Activated T-helper 1 cell treated with anti-CD3 and anti-CD28 coated beads, Interleukin-12 subunit alpha, Interleukin-12 subunit beta, Interleukin-2, Interleukin-4 antibody, amounts not matched to agents 30 ng/mL and 10 ng/mL and 1 ng/mL, durations not matched to agents 14 hours and 24 hours and 36 hours (primary cell): ENCODE measurements at places on chromosomes 11 and 22. TPM values are rescaled to one million over a fixed set of nuclear protein-coding genes. Genes with fewer than 3 reads are reported as not detected.

The FOLH1 gene
- total RNA-seq, result not detected in 2 replicates

The SERHL2 gene
- total RNA-seq, result 1.4 and 2.1 TPM in 2 replicates

The PIK3IP1 gene
- total RNA-seq, result 11.1 and 12.3 TPM in 2 replicates

The ZNHIT2 gene
- 20.8 and 22.1 TPM in 2 replicates for total RNA-seq

The PDGFD gene
- total RNA-seq, result not detected in 2 replicates

The OLFML1 gene
- not detected in 2 replicates for total RNA-seq

The TENM4 gene
- total RNA-seq, result 0.03 TPM in 1 of 2 replicates, not detected in the other

- peak; percentile 45 for DNase-seq
Observed at GRCh38 chr11:5600374-5600851, 4.0 kb downstream of the TRIM6 start.

GRCh38 chr11:9498457-9499078 lies 37.8 kb downstream of the ZNF143 start:
- DNase-seq, result no peak

- no peak for DNase-seq
Observed at GRCh38 chr11:22991196-22991595, 130.9 kb upstream of the CCDC179 start.

DNA sequence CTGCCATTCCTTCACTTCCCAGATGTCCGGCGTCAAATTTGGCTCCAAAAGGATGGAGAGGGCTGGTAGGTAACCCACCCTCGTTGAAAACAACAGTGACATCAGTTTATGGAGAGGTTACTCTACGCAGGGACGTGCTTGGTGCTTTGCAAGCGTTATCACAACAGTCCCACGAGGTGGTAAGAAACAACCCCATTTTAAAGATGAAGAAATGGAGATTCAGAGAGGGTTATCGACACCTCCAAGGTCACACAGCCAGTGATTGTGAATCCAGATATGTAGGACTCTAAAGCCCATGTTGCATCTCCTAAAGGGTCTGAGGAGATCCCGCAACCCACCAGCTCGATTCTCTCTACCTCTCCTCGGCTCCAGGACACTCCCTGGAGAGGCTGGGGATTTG lies 773 bp downstream of the MIAT start:
- DNase-seq, result no peak

- DNase-seq, result peak; percentile 32
Observed at GRCh38 chr11:69088676-69089146, 40.0 kb downstream of the TPCN2 start.

DNA sequence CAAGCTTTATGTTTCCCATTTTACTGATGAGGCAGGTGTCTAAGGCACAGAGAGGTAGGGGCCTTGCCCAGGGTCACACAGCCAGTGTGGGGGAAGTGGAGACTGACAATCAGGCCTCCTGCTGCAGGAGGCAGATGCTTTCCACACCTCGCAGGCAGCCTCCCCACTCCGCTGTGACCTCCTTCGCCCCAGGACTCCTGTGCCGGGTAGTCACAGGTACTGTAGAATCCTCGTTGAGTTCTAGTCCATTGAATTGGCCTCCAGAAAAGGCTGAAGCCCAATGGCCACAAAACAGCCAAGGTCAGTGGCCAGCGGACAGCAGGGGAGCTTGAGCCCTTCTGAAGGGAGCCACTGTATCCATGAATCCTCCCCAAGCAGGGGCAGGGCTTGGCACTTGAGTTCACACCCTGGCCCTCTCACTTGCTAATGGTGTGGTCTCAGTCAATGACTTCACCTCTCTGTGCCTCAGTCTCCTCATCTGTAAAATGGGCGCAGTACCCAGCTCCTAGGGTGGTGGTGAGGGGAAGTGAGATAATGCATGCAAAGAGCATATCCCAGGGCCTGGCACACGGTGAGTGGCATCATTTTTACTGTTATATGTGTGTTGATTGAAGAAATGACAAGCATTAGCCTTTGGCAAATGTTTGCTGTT lies 1.1 kb upstream of the FXYD2 start:
- DNase-seq, result no peak

- no peak for DNase-seq
Observed at GRCh38 chr11:130692220-130692619, 224.1 kb downstream of the SNX19 start.

- no peak for DNase-seq
Observed at GRCh38 chr11:126026579-126026978, 36.1 kb downstream of the CDON start.

DNA sequence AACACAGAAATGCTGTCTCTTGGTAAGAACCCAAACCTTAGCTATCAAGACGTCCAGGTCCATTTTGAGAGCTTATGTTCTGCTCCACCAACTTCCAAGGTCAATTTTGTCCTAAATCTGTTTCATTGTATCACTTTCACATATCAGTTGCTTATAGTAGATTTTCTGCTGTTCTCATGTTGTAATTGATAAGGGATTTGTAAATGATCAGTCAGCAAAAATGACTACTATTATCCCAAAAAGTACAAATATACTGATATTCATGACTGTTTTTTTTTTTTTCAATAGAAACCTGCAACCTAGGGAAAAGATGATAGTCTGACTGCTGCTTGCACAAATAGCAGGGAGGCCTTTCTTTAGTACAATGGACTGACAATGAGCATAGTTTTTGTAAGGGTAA lies 128.1 kb downstream of the ARHGAP20 start:
- no peak for DNase-seq

- DNase-seq, result no peak
Observed at GRCh38 chr11:62796281-62796680, 4.5 kb upstream of the TMEM223 start.

DNA sequence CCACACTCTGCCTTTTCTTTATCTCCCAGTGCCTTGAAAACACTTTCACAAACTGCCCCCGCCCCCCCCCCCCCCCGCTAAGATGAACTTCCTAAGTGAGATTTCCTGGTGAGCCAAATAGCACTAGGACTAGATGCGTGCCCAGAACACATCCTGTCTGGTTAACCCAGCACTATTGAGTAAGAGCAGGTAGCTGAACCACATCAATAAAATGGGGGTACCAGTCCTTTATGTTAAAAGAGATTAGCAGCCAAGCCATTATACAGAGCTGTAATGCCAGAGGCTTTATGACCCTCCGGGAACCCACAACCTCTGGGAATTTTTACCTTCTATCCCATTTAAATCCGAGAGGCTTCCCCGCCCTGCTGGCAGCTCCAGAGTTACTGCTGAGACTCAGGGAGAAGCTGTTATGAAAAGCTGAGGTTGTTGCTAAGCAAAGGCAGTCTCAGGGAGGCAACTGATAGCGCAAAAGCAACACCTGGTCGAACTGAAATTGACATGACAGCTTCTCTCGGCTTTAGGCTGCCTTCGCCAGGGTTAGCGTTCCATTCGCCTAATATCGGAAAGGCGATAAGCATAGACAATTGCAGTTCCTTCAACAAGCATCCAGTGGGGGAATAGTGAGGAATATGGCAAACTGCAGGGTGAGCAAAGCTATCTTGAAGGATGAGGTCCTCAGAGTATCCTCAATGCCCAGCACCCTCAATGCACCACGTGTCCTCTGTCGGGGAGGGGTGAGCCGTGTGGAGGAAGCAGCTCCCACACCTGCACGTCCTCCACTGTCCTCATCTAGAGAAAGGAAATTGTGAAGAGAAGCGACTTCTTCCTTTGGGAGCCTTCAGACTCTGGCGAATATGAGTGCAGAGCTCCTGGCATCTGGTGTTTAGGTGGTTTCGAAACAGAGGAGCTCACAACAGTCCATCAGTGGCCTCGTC lies 977.0 kb downstream of the NTM start:
- DNase-seq, result no peak

GRCh38 chr11:80650966-80651365 lies 1210.1 kb upstream of the TENM4 start:
- no peak for DNase-seq
